ENCODE measurements at places on chromosomes 7 and 10. TPM values are rescaled to one million over a fixed set of nuclear protein-coding genes. Genes with fewer than 3 reads are reported as not detected.

The KIF20B gene
- total RNA-seq = 3.0 TPM

DNA sequence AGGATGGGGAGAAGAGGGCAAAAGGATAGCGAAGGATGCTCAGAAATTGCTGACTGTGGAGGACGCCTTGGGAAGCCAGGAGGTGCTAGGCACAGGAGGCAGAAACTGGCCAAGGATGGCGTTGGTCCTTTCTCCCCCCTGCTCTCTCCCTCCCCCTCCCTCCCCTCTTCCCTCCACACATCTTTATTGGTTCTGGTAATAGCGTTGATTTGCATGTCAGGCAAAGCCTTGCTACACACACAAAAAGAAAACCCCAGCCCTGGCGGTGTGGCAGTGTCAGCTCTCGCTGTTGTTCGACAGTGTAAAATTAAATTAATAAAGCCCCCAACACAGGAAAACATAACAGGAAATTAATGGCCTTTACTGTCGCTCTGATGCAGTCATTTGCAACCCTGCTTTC, 47.2 kb downstream of the PAX2 start:
- no peak for ATAC-seq

The ADAM12 gene
- total RNA-seq = 1.2 TPM

The PTEN gene
- total RNA-seq = 111 TPM

The SLC26A3 gene
- total RNA-seq = 0.81 TPM

GRCh38 chr7:155011086-155011485, 8.2 kb upstream of the PAXIP1 start:
- ATAC-seq = no peak

GRCh38 chr7:104723001-104723400, 291.0 kb upstream of the KMT2E start:
- no peak for ATAC-seq
